Thymus (tissue), 14 donors: ENCODE measurements at places on chromosomes 2 and 18. TPM values are rescaled to one million over a fixed set of nuclear protein-coding genes. Genes with fewer than 3 reads are reported as not detected.
A peak's percentile ranks its signal among the peaks of the same experiment; 100 is the strongest.

Gene DPP10
- total RNA-seq: 0.14 TPM

Gene ITGB6
- total RNA-seq: 0.33 TPM

Gene PIEZO2
- total RNA-seq: 3.2 TPM

Gene UGT1A5
- total RNA-seq: 0.09 TPM

Gene CCL20
- total RNA-seq: 2.8 TPM

Gene CLEC4F
- total RNA-seq: 0.09 TPM

Gene ACTG2
- 0.61 TPM for total RNA-seq

Gene THSD7B
- 4.2 TPM for total RNA-seq

Gene KCNF1
- total RNA-seq: 0.57 TPM

- no peak for DNase-seq
Measured at GRCh38 chr2:17232776-17233556, 285.3 kb downstream of the RAD51AP2 start.

GRCh38 chr18:45116116-45116515 lies 435.4 kb downstream of the SETBP1 start:
- no peak for DNase-seq

GRCh38 chr2:239002954-239003623 lies 155.2 kb downstream of the TWIST2 start:
- no peak for DNase-seq

- DNase-seq: no peak
Measured at GRCh38 chr2:200159357-200159707, 147.2 kb upstream of the SPATS2L start.

DNA sequence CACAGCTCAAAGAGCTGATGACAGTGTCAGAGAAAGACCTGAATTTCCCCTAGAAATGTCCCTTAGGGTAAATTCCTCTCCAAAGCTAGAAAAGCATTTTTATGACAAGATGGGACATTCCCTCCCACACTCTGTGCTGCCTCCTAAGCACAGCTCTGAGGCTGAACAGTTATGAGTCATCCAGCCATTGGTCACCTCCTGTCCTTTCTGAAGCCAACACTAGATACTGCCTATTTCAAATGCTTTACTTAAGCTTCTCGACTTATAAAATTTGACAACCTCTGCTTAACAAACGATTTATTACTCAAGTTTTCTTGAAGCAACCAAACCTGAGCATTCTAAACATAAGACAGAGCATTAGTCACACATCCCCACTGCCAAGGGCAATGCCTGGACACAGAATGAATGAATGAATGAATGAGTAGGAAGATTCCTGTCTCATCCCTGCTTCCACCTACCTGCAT lies 35.4 kb downstream of the B4GALT6 start:
- DNase-seq: no peak

- DNase-seq: no peak
Measured at GRCh38 chr2:240364582-240364960, 70.9 kb upstream of the GPC1 start.

DNA sequence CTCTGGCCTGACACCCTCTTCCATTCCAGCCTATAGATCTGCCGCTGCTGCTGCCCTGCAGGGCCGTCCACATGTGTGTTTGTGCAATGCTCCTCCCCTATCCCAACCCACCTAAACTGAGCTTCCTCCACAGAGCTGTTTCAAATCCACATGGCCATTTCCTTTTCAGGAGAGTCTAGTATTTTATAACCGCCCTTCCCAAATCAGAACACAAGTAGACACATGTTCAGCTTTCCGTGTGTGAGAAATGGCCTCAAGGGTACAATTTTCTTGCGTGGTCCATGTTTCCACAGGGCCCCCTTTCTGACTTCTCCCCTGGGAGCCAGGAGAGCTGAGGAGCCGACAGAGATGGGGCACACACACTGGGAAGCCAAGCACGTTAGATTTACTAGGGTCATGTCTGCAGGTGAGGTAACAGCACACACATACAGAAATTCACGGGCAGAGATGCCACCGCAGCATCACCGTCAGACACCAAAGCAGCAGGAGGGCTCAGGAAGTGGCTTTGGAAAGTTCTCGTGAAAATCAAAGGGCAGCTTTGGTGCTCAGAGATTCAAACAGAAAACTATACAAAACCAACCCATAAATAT lies 102.9 kb upstream of the TGFA start:
- peak; percentile 55 for DNase-seq

DNA sequence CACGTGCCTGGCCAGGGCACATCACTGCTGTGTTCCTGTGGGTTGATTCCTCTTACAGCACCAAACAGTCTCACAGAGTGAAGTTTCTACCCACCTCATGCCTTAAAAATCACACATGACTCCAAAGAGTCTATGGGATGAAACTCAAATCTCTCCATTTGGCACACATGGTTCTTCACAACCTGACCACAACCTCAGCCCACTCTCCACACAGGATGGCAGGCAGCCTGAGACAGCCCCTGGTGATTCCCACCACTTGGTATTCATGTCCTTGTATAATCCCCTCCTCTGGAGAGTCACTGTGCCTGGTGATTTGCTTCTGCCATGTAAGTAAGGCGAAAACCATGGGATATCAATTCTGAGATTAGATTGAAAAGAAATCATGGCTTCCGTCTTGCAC lies 46.2 kb downstream of the LBH start:
- no peak for DNase-seq

DNA sequence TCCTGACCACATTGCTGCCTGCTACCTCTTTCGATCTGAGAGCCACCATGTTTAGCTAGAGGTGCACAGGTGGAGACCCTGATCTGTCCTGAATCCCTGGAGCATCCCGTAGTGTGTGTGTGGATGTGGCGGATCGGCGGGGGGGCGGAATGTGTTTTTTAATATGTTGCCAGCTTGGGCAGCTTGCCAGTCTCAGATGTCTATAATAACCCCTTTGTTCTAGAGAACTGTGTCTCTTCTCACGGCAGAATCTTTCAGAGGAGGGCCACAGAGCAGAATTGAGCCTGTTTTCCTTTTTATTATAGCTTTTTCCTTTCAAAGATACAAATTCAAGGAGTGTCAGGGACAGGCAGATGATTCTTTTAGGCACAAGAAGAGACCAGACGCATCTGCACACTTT lies 934.1 kb upstream of the KLHL29 start:
- DNase-seq: no peak

- no peak for DNase-seq
Measured at GRCh38 chr2:37349231-37349860, 4.9 kb downstream of the QPCT start.

GRCh38 chr18:49094979-49095632 lies 144.3 kb upstream of the SMAD7 start:
- DNase-seq: no peak

DNA sequence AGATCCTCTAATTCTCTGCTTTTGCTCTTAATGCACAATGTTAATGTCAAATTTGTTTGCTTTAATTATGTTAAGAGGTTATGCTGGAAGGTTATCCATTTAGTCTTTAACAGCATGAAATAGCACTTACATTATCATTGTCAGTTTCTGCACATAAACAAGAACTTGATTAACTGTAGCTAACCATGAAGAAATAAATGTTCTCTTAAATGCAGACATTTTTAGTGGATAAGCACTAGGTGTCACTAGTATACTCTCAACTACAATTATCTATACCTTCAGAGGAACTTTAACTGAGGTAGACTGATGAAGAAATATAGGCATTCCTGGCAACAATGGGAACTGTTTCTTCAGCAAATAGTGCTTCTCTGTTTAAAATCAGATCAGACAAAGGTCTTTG lies 178.8 kb upstream of the CHST9 start:
- no peak for DNase-seq

DNA sequence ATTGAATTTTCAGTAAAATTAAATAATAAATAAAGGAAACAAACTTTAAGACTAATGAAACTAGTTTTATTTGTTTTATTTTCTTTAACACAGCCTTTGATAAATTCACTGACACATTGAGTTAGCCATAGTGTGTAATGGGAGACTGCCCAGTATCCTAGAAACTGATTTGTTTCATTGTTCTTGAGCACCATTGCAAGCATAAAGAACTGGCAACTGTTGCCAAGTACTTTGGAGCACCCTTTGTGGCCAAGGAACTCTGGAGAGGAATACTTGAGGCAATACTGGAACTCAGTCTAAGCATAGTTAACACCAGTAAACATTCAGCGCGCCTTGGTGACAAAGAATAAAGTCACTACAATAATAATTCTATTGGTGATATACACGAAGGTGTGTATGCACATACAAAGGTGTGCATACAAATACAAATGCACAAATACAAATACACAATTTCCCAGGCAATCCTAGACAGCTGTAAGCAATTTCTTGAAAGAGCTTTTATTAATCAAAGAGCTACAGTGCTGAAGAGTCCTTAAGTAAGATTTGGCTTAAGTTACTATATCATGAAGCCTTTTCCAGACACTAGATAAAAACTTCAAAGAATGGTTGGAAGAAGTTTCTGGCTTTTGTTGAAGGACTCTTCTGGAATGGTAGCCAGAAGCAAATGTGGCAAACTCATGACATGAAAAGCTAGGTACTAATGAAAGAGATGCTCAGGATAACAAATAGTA lies 1371.2 kb downstream of the LRP1B start:
- DNase-seq: no peak

- DNase-seq: no peak
Measured at GRCh38 chr2:12852135-12852534, 135.4 kb downstream of the TRIB2 start.
